AG04449 (cell line): ENCODE measurements at places on chromosomes 11 and 22.

GRCh38 chr11:74535371-74536160 lies 42.0 kb upstream of the LIPT2 start:
- DNase-seq, result no peak

DNA sequence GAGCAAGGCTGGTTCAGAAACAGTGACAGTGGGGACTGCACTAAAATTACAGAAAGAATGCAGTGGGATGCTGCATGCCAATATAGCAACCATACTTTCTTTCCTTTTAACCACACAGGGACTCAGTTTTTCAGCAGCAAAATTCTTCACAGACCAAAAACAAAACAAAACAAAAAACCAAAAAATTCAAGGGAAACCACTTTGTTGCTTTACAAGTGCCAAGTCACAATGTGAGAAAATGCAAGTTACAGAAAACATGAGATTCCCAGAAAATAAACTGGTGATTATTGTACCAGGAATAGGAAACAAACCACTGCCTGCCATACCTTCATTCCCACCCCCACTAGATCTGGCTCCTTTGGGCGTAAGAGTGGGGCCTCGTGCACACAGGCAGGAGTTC lies 52.6 kb downstream of the TENM4 start:
- DNase-seq, result no peak

GRCh38 chr22:36881504-36882245 lies 20.9 kb downstream of the NCF4 start:
- DNase-seq, result no peak

- DNase-seq, result no peak
Measured at GRCh38 chr11:126297004-126297403, 6.9 kb upstream of the DCPS start.

DNA sequence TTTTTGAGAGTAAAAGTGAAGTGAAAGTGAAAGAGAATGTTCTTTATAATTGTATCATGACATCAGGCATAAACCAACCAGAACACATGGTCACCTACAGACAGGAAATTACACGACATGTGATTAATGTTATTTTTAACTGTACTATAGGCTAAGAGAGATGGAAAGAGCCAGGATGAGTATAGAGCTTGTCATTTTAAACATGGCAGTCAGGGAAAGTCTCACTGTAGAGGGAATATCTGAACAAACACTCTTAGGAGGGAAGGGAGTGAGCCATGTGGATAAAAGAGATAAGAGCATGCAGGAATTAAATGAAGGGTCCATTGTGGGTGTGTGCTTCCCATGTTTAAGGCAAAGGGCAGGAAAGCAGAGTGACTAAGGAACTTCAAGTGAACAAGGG lies 599.1 kb upstream of the FAT3 start:
- DNase-seq, result no peak

- peak; percentile 92 for DNase-seq
Measured at GRCh38 chr11:128407962-128408361, 179.4 kb downstream of the ETS1 start.

GRCh38 chr11:57424792-57425564 lies 1.9 kb downstream of the SLC43A3 start:
- peak; percentile 55 for DNase-seq

GRCh38 chr11:91560434-91560833 lies 664.2 kb upstream of the FAT3 start:
- DNase-seq, result no peak

DNA sequence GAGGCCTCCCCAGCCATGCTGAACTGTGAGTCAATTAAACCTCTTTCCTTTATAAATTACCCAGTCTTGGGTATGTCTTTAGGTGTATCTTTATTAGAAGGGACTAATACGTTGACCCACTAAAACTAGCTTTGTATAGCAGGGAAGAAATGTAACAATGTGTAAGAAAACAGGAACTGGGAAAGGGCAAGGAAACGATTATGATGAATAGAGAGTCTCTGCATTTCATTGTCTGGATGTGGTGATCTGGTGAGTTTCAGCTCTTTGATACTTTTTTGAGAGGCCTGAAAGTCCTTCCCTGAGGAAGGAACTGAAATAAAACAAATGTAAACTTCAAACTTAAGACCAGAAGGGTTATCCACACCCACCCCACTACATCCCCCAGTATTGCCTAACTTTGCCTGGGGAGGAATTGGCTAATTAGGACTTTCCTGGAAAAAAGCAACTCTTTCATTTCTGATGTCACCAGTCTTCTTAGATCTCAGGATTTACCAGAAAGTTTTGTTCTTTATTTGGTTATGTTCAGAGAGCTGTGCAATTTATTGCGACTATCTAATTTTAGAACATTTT lies 119.0 kb downstream of the LDLRAD3 start:
- DNase-seq, result no peak

DNA sequence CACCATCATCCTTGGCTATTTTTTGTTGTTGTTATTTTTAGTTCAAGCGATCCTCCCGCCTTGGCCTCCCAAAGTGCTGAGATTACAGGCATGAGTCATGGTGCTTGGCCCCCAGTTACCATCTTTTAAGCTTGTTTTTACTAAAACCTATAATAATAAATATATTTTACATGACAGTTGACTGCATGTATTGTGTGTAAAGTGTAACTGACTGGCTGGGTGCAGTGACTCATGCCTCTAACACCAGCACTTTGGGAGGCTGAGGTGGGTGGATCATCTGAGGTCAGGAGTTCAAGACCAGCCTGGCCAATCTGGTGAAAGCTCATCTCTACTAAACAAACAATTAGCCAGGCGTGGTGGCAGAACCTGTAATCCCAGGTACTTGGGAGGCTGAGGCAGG lies 386.2 kb downstream of the TENM4 start:
- DNase-seq, result no peak

DNA sequence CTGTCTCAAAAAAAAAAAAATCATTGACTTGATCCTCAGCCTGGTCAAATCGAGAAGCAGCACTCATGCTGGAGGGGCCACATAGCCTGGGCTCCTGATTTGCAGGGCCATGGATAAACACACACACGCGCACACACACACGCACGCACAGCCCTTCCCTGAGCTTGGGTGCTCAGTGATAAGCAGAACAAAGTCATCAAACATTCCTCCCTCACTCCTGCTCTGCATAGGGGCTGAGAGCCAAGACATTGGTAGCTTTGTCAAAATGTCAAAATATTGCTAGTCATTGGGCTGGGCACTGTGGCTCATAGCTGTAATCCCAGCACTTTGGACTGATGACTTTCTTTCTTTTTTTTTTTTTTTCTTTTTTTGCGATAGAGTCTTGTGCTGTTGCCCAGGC lies 34.0 kb upstream of the A4GALT start:
- DNase-seq, result no peak

- no peak for DNase-seq
Measured at GRCh38 chr11:118757876-118758399, 33.0 kb downstream of the DDX6 start.

GRCh38 chr22:43396321-43396933 lies 15.4 kb upstream of the MPPED1 start:
- no peak for DNase-seq

- no peak for DNase-seq
Measured at GRCh38 chr11:31107649-31108048, 261.9 kb downstream of the DCDC1 start.

- no peak for DNase-seq
Measured at GRCh38 chr11:93526641-93527583, 16.3 kb downstream of the SMCO4 start.

DNA sequence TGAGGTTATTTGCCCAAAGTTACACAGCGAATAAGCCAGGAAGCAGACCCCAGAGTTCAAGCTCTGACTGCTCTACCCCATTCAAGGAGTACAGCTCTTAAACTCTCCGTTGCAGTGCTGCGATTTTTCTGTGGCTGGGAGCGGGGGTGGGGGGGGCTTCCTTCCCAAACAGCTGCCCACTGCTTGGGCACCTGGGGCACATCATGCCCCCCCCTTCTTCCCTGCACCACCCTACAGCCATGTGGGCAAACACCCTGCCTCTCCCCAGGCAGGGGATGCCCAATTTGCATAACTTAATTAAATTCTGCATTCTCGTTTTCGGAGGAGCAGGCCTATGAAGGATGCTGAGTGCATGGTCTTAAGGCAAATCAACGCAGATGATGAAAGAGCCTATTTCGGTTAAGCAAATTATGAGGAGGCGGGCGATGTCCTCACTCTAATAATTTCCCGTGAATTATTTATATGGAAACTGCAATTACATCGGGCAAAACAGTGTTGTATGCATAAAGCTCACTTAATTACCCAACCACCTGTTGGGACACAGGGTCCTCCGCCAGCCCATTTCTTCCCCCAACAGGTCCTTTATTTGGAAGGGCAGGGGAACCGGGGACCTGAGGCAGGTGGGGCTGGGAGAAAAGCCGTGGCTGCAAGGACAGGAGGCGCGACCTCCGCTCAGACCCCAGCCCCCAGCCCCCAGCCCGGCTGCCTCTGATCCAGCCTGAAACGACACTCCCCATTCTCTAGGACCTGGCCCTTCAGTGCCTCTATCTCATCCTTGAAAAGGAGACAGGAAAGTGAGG lies 610.5 kb downstream of the BUD13 start:
- no peak for DNase-seq

GRCh38 chr11:88428959-88429358 lies 91.4 kb upstream of the CTSC start:
- no peak for DNase-seq

DNA sequence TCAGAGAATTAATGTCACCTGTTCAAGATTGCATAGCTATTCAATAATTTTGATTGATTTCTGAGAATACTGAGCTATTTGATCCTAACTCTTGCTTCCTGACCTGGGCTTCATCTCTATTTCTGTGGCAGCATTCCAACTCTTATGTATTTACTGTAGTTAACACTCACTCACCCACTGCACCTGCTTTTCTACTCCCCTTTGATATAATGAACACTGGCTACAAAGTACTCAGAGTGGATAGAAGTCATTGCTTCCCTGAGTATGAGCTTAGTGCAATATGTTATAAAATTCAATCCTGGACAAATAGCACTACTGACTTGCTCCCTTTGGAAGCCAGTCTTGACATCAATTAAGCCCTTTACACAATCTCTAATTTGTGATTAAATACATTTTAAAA lies 117.2 kb downstream of the APIP start:
- DNase-seq, result no peak

DNA sequence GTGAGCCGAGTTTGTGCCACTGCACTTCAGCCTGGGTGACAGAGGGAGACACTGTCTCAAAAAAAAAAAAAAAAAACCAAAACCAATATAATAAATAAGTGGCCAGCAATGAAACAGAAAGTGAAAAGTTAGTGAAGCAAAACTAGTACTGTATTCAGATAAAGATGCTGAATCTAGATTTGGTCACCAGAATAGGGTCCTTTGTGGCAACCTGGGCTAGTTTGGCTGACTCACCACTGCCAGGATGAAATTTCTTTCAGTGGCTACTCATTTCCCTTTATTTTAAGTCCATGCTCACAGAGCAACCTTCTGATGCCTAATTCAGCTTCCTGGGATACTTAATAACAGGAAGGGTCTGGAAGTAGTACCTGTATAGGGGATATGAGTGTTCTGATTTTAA lies 26.0 kb downstream of the LIMK2 start:
- no peak for DNase-seq

GRCh38 chr22:33969045-33969444 lies 48.8 kb upstream of the LARGE1 start:
- no peak for DNase-seq
